ENCODE measurements at places on chromosomes 3 and 15. TPM values are rescaled to one million over a fixed set of nuclear protein-coding genes. Genes with fewer than 3 reads are reported as not detected.

Gene ITPKA
- total RNA-seq: 0.44 TPM

Gene CACNA2D2
- total RNA-seq: 0.73 TPM

Gene GOLGA8S
- not detected for total RNA-seq

Gene TNK2
- 74.5 TPM for total RNA-seq

Gene SH3GL3
- not detected for total RNA-seq

Gene NOX5
- total RNA-seq: not detected

Gene PLCH1
- total RNA-seq: not detected

Measured in CD8-positive, alpha-beta memory T cell (primary cell).